ENCODE measurements at places on chromosomes 2 and 18.

GRCh38 chr2:120490091-120490798, 144.3 kb downstream of the INHBB start:
- DNase-seq = no peak

GRCh38 chr2:75431763-75432162, 129.0 kb downstream of the EVA1A start:
- no peak for DNase-seq

- DNase-seq = no peak
These were observed 274.0 kb upstream of the FAM98A start for GRCh38 chr2:33873076-33873605.

- no peak for DNase-seq
These were observed 1310.9 kb upstream of the TMEFF2 start for GRCh38 chr2:193505620-193506019.

GRCh38 chr2:201450954-201451291, 335 bp downstream of the TRAK2 start:
- DNase-seq = no peak

- no peak for DNase-seq
These were observed 99.0 kb downstream of the CPS1 start for GRCh38 chr2:210655229-210655975.

DNA sequence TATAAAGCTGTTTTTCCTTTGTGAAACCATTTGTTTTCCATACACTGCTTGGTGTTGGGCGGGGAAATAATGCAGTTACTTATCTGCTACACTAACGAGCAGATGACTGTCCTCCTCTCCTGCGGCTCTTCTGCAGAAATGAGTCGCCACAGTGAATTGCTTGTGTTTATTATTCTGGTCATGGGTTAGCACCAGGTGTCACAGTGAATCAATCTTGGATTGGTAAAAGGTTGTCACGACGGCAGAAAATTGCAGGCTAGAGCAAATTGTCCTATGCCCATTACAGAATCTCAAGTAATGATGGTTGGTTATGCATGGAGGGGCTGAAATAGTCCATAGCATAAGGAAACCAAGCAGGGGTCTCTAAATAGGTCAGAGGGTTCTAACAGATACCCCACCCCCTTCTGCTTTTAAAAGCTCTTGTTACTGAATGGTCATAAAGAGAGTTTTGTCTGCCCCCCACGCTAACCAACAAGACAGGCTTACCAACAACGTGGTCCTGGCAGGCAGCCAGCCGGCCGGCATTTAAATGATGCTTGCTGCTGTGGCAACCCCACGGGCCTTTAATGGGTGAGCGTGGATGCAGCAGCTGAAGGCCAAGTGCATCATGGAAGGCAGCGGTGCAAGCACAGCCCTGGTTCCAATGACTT, 29.5 kb downstream of the RAB31 start:
- DNase-seq = no peak

GRCh38 chr18:23530195-23530594, 26.9 kb downstream of the RMC1 start:
- DNase-seq = no peak

- no peak for DNase-seq
These were observed 31.5 kb downstream of the SESTD1 start for GRCh38 chr2:179233083-179233490.

GRCh38 chr18:63342206-63342605, 22.6 kb upstream of the BCL2 start:
- DNase-seq = peak; percentile 22

DNA sequence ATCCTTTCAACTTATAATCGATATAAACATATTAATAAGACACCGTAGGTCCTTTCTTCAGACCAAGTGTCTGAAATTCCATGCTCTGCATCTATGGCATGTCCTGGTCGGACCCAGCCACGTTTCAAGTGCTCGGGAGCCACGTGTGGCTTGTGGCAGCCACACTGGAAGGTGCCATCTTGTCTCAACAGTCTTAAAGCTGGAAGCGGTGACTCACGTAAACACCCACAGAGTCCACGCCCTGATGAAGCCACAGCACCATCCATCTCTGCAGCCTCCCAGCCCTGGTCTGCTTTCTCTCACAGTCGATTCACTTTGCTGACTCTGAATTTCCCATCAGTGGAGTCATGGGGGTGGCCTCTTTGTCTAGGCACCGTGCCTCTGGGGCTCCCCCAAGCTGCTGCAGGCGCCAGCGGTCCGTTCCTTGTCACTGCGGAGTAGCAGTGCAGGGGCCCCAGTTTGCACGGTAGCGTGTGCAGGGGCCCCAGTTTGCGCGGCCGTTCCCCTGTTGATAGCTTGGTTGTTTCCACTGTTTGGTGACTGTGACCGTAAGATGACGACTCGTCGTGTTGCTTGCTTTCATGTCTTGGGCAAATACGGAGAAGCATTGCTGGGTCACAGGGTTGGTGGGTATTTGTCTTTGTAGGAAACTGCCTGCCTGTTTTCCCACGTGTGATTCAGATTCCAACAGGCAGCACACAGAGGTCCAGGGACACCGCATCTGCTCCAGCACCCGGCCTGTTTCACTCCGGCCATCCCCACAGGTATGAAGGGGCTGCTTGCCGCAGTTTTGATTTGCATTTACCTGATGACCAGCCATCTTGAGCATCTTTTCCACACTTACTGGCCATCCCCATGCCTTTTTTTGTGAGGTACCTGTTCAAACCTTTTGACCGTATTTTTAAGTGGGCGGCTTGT, 240.3 kb downstream of the HDAC4 start:
- no peak for DNase-seq

DNA sequence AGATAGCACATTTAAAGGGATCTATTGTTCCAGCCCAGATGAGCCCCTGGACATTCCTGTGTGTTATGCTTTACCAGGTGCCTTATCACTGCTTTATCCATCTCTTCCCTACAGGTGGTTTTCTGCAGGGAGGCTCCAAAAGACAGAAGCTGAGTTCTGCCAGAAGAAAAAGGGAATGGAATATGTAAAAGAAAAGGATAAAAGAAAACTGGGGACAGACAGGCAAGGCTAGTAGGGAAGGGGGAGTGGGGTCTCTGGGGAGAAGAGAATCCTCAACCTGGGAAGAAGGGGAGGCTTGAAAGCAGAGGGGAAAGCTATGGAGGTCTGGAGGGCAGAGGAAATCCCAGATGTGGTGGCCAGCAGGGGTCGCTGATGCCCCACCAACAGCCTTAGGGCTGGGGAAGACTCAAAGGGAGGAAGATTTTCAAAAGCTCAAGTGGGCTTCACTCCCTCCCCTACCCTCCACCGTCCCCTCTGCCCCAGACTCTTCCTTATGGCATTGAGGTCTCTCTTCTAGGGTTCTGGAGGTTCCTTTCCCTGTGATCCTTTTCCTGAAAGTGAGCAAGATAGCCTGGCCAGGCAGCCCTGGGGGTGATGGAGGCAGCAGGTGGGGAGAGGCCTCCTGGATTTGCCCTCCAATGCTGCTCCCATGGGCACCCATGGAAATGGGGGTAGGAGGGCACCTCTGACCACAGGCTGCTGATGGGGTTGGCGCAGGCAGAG, 178.1 kb upstream of the PKDCC start:
- peak; percentile 80 for DNase-seq

DNA sequence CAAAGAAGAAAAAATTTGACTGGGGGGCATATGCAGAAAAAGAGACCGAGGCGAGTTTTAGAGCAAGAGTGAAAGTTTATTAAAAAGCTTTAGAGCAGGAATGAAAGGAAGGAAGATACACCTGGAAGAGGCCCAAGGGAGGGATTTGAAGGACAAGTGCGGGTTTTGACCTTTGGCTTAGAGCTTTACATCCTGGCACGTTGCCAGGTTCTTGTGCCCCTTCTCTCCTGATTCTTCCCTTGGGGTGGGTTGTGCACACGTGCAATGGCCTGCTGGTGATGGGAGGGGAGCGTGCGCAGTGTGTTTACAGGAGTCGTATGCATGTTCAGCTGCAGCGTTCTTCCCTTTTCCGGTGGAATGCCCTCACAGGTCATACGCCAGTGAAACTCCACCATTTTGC, 208.8 kb downstream of the NBAS start:
- DNase-seq = no peak

GRCh38 chr18:23626451-23627279, 36.0 kb downstream of the ANKRD29 start:
- DNase-seq = no peak

DNA sequence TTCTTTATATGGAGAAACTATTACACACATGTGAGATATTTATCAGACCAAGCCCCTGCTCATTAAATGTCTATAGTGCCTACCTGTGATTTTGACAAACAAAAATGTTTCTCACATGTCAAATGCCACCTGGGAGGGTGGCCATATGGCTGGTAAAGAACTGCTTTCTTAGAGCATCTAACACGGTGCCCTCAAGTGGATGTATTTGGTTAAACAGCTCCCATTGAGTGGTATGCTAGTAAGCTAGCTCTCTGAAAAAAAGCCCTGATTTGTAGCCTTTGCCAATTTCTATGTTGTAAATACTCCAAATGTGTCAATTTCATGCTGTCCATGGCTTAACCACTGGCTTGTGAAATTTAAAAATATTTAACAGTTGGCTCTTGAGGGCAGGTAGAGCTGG, 94.6 kb downstream of the PMAIP1 start:
- no peak for DNase-seq

DNA sequence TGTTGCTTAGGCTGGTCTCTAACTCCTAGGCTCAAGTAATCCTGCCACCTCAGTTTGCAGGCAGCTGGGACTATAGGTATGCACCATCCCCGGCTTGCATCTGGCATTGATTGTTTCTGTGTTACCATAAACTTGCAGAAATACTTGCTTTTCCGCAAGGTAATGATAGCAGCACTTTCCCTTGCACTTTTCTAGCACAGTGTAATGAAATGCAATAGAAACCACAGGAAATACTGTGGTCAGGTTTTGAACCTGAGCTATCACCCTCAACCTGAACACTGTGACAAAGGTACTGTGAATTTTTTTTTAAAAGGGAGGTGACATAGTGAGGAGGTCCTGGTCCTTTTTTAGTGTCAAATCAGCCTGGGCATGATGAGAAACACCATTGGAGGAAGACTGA, 38.3 kb downstream of the DHRS9 start:
- DNase-seq = no peak

Measured in activated naive CD8-positive, alpha-beta T cell treated with anti-CD3 and anti-CD28 coated beads, Interleukin-2, amount 50 U/mL, for 24 hours (primary cell).